ENCODE measurements at places on chromosomes 12 and 14.

DNA sequence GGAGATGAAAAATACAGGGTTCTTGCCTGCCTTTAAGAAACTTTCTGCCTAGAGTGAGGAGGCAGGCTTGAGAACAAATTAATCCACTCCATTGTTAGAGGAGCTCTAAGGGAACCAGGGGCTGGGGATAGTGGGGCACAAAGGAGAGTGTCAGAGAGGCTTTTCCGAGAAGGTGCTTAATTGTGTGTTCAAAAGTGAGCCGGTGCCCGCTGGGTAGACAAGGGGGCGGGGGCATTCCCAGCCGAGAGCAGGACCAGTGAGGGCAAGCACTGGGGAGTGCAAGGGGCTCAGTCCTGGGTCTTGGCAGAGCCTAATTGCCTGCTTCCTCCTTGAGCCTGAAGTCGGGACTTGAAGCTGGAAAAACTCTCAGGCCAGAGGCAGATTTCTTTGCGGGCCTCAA lies 377.4 kb downstream of the ETNK1 start:
- no peak for DNase-seq

DNA sequence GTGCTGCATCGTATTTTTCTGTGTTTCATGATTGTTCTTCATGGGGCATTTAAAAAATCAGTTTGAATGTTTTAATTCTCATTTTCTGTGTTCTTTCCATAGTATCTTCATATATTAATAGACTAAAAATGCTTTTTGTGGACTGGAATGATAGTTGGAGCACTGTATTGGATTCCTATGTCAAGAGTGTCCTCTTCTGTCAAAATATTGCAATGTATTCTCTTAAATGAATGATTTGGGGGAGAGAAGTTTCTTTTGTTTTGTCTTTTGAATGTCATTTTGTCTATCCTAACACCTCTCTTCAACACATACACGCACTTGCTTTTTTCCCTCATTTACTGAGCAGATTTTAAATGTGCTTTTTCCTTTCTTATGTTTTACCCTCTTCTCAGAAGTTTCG lies 4.7 kb upstream of the EIF2S3B start:
- DNase-seq = no peak

DNA sequence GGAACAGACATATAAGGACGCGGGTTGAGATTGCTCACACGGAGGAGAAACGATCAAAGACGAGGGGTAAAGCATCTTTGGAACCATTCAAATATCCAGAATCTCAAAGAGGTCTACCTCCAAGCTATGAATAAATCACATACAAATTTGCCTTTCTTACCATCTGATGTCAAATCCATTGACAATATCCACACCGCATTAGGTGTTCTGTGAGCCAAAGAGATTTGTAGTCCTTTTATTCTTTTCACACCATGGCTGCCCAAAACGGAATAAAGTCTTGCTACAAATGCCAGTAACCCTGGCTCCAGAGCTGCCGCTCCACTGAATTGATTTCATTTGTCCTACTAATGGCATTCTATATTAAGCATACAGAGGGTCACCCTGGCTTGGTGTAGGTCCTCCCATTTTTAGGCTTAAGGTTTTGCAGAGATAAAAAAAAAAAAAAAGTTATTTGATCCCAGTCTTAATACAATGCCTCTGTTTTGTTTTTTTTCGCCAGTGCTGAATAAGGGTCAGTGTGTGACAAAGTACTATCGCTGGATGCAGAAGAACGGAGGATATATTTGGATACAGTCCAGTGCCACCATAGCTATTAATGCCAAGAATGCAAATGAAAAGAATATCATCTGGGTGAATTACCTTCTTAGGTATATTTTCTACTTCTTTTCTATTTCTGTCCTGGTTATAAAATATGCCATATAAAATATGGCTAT lies 157.3 kb downstream of the EGLN3 start:
- DNase-seq = no peak

DNA sequence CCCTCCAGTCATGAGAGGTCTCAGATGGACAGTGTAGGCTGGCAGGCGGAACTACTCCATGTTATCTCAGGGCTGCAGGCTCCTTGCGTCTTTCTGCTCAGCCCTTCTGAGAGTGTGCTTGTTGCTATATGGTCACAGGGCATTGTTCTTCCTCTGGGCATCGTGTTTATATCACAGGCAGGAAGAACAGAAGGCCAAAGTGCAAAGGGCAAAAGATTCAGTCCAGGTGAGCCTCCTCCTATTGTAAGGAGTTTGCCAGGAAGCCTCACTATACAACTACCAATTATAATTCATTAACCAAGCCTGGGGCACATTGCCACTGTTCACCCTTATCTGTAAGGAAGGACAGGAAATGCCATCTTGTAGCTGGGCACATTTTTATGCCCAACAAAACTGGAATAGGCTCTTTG lies 195.5 kb upstream of the KITLG start:
- DNase-seq = no peak

DNA sequence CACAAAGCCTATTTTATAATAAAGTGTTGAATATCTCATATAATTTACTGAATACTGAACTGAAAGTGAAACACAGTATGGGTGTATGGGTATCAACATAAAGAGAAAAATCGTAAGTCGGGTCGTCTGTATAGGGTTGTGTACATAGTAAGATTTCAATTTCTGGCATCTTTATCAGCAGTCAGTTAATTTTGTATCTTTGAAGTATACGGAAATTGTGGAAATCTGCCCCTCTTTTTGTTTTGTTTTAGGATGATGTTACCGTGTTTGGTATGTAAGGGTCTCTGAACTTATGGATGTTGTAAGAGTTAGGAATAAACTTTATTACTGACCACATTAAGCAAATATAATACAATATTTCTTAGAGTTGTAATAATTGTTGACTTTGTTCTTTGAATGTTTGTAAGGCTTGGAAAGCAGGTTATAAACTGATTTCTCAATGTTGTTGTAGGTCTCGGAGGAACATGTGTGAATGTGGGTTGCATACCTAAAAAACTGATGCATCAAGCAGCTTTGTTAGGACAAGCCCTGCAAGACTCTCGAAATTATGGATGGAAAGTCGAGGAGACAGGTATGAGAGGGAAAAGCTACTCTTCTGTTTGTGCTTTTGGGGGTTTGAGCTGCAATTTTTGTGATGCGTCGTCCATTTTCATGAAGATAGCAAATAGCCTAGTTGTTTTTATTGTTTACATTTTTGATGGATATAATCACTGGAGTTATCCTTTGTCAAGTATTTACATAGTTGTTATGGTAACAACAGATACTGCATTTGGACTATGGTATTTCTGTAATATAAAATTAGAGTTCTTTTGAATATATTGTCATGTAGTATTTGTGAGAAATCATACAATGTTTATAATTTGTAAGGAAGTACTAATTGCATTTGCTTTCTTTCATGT lies 12.0 kb downstream of the EID3 start:
- no peak for DNase-seq

DNA sequence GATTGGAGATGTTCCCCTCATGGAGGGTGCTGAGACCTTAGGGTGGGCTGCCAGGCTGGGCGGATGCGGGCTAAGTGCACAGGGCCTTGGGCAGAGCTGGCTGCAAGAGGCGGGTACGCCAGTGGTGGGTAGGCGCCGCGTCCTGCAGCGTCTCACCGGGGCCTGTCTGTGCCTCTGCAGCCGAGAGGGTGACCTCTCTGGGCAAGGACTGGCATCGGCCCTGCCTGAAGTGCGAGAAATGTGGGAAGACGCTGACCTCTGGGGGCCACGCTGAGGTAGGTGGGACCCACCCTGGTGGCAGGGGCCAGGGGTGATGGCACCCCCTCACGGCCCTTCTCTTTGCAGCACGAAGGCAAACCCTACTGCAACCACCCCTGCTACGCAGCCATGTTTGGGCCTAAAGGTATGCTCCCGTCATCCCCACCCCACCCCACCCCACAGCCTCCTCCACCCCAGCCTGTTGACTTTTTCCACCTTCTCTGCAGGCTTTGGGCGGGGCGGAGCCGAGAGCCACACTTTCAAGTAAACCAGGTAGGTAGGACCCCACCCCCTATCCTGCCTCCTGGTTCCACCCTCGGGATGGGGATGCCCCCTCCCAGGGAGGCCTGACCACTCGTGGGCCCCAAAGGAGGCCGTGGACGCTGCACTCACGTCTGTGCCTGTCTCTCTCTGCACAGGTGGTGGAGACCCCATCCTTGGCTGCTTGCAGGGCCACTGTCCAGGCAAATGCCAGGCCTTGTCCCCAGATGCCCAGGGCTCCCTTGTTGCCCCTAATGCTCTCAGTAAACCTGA lies 1.5 kb downstream of the CRIP1 start:
- DNase-seq = no peak

- no peak for DNase-seq
Measured at GRCh38 chr14:39232554-39233415, 930 bp upstream of the MIA2 start.

DNA sequence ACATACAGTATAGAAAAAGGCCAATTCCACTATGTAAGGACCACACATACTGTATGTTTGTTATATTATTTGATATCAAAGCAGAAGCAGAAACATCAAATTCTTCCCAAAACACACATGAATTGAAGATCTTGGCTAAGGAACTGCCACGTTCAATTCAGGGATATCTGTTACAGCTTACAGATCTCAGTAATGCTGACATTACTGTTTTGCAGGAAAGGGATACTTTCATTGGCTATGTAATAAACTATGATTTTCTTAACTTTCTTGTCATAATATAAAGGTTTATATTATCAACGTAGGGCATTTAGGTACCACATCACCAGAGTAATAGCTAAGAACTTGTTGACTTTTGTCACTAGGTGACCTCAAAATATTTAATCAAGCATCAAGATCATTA lies 148.5 kb downstream of the PAX9 start:
- DNase-seq = no peak
